Stimulated activated CD4-positive, alpha-beta T cell treated with anti-CD3 and anti-CD28 coated beads, TNF-alpha, amount 100 ng/mL, for 1 hour (primary cell): ENCODE measurements at places on chromosomes 6 and 20.
A peak's percentile ranks its signal among the peaks of the same experiment; 100 is the strongest.

GRCh38 chr6:158819977-158820622 lies 932 bp upstream of the EZR start:
- no peak for DNase-seq

DNA sequence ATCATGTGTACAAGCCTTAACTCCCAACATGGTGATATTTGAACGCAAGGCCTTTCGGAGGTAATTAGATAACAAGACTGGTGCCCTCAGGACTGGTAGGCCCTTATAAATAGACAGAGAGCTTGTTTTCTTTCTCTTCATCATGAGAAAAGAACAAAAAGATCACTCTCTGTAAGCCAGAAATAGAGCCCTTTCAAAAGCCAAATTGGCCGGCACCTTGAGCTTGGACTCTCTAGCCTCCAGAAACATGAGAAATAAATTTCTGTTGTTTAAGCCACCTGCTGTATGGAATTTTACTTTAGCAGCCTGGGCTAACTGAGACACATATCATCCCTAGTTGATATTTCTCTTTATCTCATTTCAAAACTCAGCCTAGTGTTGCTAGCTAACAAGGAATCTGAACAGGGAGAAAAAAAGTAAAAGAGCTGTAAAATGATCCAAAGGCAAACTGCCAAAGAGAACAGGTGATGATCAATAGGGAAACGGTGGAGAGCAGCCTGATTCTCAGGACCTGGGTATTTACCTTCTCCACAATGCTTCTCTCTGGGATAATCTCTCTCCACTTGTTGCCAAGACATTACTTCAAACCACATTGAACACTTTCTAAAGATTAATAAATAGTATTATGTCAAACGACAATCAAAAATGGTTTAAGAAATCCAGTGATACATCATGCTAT lies 6.1 kb downstream of the COL21A1 start:
- DNase-seq, result no peak

DNA sequence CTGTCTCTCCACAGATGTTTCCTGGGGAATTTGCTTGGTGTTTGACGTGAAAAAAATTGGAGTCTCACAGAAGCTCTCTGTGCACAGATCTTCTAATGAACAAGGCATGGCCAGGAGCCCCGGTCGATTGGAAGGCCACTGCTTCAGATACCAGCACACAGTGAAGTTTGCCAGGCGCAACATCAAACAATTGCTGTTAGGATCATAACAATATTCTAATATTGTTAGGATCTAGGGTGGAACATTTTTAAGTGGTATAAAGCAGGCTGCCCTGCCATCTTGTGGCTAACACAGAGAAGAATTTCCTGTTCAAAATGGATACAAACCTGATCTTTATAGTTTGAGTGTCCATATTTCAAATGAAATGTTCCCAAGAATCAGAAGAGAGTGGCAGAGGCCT lies 64.1 kb downstream of the C6orf118 start:
- DNase-seq, result no peak

GRCh38 chr6:154614101-154614500 lies 103.6 kb upstream of the CNKSR3 start:
- DNase-seq, result no peak

DNA sequence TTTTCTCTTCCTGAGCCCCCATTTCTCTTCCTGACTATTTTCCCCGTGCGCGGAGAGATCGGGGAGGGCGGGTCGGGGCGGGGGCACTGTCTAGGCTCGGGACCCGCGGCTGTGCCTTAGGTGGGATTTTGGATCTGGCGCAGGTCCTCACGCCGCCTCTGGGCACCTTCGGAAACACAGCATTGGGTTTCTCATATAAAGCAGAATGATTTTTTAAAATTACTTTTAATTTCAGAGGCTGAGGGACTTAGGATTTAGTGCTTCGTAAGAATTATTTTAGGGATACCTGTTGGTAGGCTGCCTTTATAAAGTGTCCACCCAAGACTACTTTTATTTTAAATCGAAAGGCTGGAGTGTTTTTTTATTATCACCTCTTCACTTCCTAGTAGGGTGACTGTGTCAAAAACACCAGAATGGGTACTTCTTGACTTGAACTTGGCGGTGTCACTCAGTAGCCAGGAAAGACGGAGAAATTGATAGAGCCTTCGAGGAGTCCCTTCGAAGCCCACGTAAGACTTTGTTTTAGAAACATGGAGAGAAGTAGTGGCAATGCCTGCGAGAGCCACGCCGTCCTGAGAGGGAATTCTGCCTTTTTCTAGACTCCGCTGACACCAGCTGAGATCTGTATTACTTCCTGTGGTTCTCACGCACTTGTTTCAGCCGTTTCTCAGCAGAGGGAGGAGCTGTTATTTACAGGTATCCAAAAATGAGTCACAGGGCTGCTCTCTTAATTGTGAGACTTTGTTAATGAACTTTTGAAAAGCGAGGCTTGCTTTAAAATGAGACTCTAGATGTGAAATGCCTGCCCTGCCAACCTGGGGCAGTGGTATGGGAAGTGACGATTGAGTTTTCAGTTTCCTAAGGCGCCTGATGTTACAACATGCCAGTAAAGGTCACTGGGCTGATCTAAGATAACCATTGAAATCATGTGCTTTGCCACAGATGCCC lies 667 bp downstream of the STX11 start:
- peak; percentile 24 for DNase-seq
